ENCODE measurements at places on chromosomes 7 and 10.

DNA sequence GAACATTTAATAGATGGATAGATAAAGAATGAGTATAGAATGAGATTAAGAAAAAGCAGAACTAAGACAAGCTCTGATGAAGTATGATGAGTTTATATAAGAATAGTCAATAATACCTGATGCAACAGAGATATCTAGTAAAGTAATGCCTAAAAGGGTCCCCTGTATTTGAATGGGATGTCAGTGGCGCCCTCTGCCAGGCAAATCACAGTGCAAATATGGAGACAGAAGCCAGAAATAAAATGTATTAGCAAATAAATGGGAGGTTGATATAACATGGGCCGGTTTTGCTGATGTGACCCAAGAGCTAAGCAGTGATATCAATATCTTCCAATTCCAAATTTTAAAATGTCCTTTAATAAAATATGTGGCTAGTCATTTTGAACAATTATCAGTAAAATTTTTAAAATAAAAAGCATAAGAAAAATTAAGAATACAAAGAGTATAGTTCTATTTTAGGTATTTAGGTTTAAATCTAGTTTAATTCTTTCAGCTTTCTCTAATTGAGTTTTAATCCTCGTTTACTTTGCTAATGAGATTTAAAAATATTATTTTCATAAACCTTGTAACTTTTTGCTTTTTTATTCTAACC is 62.6 kb downstream of the ADK start:
- DNase-seq: peak; percentile 48

- DNase-seq: no peak
Measured at GRCh38 chr7:27586825-27587224, 75.9 kb downstream of the HIBADH start.

- no peak for DNase-seq
Measured at GRCh38 chr7:5872326-5872725, 8.3 kb upstream of the OCM start.

- DNase-seq: no peak
Measured at GRCh38 chr10:123760356-123761037, 94.3 kb downstream of the GPR26 start.

DNA sequence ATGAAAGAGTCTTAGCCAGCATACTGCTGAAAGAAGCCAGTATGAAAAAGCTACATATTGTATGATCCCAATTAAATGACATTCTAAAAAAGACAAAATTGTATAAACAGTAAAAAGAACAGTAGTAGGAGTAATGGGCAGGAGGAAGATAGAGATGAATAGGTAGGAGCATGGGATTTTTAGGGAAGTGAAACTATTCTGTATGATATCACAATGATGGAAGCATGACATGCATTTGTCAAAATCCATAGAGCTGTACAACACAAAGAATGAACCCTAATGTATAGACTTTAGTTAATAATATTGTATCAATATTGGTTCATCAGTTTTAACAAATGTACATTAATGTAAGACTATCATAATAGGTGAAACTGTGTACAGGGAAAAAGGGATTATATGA is 147.9 kb downstream of the IMMP2L start:
- DNase-seq: no peak

DNA sequence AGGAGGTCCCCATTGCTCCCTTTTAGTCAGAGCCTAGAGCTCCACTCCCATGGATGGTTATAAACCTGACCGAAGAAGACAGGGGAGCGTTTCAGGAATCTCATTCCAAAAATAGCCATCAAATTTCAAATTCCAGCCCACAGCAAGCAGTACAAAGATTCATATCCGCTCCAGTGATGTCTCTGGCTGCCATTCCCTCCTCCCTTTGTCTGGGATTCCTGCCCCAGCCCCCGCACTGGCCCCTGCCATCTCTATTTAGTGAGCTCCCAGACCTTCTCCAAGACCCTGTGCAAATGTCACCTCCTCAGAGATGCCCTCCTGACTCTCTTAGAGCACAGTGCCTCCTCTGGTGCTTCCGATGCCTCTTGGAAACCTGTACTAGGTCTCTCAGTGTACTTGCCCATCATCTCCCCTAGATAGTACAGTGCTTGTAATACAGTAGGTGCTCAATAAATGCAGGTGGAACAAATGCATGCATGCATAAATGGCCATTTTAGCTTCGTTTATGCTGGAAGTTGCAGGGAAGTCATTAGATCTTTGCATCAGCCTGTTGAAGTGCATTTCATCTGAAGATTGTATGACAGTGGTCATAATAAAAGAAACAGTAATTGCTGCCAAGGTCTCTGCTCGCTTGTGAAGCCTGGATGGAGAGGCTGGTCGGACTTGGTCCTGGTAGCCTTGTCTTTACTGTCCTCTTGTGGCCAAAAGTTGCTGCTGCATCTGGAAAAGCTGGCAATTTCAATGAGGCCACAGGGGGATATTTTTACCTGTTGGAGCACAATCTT is 32.0 kb upstream of the HABP2 start:
- no peak for DNase-seq

- no peak for DNase-seq
Measured at GRCh38 chr10:100742076-100742771, 3.2 kb upstream of the PAX2 start.

DNA sequence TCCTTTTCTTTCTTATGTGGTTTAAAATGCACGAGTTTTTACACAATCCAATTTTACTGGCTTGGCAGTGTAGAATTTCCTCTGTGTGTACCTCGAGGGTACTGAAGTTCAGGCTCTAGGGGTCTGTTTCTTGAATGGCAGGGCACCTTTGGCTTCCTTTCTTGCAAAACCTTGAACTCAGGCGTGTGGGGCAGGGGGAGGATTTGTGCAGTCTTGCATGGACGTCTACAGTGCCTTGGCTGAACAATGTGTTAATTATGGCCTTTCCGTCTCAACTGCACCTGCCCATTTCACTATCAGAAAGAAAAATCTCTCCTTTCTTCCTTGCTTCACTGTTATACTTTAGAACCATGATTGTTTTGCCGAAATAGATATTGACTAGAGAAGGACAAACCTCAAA is 570.9 kb downstream of the INHBA start:
- DNase-seq: no peak

- DNase-seq: no peak
Measured at GRCh38 chr7:93364806-93365205, 132.6 kb downstream of the VPS50 start.

DNA sequence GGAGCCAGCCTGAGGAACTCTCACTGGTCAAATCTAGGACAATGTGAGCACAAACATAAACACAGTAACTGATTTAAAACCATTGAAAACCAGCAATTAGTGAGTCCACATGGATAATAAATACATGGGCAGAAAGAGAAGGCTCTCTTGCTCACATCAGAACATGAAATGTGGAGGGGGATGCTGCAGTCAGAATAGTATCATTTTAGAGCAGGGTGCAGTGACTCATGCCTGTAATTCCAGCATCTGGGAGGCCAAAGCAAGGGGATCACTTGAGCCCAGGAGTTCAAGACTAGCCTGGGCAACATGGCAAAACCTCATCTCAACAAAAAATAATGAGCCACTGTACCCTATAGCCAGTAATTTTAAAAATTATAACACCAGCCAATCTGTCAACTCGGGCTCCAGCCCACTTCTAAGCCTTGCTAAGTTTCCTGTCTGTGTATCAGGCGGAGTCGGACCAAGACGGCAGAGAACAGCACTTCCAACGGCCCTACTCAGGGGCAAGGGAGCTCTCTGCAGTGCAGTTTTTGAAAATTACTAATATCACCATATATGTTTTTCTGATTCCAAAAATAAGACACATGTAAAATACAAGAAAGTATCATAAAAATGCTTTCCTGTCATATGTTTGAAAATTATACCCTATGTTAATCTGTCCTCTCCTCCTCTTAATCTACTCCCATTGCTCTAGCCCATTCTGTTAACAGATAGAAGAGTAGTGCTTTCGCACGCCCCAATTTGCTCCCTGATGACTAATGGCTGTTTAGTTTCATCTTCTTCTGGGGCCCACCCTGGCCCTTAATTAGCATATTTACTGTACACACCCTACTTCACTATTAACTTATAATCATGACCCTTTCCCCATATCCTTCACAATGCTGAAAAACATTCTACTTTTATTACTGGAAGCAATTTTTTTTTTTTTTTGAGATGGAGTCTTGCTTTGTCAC is 17.1 kb downstream of the URGCP start:
- peak; percentile 10 for DNase-seq

GRCh38 chr7:50147951-50148808 is 55.1 kb upstream of the ZPBP start:
- peak; percentile 56 for DNase-seq

DNA sequence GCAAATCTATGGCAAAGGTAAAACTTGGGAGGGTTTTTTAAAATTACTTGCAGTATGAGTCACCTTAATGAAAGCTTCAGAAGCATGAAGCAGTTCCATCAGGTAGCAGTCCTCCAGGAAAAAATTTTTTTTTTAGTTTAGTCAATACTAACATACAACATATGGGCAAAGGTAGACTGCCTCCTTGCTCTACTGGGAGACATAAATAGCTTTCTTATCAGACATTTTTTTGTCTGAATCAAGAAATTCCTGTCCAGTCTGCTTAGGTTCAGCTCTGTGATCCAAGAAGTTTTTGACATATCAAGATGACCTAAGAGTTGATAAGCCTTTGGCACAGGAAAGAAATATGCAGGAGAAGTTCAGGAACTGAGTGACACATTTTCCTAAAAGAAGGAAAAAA is 171.5 kb upstream of the TCF7L2 start:
- DNase-seq: no peak

- DNase-seq: no peak
Measured at GRCh38 chr10:93378997-93379730, 103.0 kb downstream of the MYOF start.

- no peak for DNase-seq
Measured at GRCh38 chr7:16970732-16971482, 89.1 kb upstream of the AGR3 start.

DNA sequence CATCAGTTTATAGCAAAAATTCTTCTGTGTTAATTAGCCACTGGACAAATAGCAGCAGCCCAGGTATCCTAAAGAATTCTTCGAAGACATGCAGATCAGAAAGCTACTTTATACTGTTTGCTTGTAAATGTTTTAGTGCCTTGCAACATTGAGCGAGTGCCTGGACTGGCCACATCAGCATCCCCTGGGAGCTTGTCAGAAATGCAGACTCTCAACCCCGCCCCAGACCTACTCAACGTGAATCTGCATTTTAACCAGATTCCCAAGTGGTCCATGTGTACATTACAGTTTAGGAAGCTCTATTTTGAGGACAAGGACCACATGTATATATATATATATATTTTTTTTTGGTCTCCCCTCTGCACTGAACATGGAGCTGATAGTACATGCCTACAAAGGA is 18.5 kb upstream of the PLEKHS1 start:
- no peak for DNase-seq

DNA sequence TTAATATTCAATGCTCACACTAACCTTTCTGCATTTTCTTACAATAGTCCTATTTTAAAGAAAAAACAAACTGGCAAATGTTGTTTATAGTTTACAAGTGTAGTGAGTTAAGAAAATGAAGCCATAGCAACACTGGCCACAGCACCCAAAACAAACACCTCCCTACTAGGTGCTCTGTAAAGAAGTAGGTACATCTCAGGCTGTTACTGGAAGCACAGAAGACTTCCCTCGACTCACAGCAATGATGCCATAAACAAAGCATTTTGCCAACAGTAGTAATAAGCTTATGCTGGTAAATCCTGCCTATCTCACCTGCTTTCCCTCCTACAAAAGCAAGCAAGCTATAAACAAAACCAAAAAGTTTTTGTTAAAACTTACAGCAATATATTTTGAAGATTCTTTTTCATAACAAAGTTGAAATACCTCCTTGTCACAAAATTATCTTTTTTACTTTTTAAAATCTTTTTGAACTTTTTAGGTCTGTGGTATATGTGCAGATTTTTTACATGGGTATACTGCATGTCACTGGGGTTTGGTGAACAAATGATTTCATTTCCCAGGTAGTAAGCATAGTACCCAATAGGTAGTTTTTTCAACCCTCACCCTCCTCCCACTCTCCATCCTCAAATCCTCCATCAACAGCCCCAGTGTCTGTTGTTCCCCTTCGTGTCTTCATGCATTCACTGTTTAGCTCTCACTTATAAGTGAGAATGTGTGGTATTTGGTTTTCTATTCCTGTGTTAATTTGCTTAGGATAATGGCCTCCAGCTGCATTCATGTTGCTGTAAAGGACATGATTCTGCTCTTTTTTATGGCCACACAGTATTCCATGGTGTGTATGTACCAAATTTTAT is 28.4 kb downstream of the COA1 start:
- DNase-seq: no peak

- DNase-seq: no peak
Measured at GRCh38 chr10:93437086-93437945, 44.8 kb downstream of the MYOF start.

GRCh38 chr10:11236234-11236633 is 218.6 kb downstream of the CELF2 start:
- no peak for DNase-seq

DNA sequence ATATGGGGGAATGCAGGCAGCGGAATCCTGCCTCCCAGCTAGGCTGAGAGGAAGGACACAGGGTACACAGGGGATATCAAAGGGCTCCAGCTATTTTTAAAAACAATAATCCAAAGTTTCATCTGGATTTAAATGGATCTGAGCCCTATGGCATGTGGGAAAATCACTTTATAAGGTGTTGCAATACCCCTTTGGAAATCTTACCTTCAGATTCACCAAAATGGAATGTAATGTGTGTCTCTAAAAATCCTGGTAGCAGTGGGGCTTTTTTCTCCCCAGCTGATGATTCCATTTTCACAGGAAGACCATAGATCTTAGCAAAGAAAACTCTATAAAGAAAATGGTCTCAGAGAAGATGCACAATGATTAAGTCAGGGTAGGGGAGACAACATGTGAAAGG is 722.2 kb downstream of the PARD3 start:
- DNase-seq: no peak

DNA sequence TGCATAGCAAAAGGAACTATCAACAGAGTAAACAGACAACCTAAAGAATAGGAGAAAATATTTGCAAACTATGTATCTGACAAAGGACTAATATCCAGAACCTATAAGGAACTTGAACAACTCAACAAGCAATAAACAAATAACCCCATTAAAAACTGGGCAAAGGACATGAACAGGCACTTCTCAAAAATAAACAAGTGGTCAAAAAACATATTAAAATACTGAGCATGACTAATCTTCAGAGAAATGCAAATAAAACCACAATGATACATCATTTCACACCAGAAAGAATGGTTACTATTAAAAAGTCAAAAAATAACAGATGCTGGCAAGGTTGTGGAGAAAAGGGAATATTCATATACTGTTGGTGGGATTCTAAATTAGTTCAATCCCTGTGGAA is 17.1 kb downstream of the MAGI2 start:
- DNase-seq: no peak

Measured in T-cell (primary cell).